GM10248 (cell line): ENCODE measurements at places on chromosomes 1 and 21.

GRCh38 chr1:181257117-181257516, 168.6 kb downstream of the IER5 start:
- DNase-seq: peak; percentile 34

DNA sequence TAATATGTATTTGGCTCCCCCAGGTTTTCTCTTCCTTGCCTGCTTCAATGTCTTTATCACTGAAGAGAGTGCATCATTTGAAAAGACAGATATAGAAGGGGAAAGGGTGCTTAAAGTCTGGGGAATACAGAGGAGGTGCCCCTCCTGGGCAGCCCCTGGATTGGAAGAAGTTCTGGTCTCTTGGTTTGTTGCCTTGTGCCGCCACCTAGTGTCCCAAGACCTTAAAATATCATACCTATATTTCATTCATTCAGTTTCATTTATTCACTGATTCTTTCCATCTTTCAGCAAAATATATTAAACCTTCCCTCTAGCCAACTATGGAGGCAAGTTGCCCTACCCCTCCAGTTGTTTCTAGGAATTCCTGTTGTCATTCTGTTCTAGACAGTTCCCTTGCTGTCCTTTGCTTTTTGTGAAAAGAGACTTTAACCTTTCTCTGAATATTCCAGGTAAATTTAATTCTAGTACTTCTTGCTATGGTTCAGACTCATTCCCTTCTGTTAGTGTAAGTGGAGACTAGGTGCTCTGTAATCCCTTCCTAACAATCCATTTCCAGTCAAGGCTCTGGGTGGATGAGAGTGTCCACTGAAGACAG, 56.1 kb downstream of the MEF2D start:
- no peak for DNase-seq

DNA sequence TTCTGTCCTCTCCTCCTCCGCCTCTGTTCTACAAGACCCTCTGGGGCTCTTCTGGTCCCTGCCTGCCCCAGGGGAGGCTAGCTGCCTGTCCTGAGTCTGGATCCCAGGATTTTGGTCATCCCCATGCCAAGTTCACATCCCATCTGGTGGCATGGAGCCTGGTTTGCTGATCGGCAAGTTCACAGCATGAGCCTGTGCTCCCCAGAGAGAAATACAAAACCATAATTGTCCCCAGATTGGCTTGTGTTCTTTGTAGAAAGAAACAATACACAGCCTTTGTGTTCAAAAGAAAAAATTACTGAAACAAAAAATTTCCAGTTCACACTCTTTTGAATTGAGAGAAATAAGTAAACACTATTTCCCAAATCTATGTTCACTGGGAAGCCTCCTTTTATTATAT, 149.4 kb upstream of the ZC3H12A start:
- DNase-seq: no peak

GRCh38 chr1:1623181-1623630, 7.9 kb downstream of the MIB2 start:
- no peak for DNase-seq

- no peak for DNase-seq
Measured at GRCh38 chr1:4108758-4109627, 208.9 kb upstream of the C1orf174 start.

DNA sequence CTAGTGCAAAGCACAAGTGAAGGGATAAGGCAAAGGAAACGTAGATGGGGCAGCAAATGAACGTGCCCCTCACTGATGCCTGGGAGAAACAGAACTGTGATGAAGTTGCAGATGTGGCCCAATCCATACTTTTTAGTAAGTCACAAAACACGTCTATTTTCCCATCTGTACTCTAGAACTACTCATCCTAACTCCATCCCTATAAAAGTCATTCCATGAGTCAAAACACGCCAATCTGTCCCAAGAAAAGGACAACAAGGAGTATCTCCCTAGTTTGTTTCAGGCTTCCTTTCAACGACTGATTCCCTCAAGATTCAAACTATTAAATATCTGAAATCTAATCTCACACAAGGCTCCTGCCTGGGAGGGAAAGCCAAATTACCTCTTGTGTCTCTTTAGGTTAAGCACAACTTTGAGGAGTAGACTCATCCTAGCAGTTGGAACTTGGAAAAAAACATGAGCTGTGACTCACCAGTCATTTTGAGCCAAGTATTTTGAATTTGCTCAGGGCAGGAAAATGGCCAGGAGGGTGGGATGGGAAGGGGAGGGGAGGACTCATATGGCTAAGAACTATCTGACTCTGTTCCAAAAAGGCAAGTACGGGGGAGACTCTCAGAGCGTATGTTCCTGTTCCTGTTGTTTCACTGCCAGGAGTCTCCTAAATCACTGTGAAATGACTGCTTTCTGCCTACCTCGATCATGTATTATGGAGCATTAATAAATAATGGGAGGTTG, 214.5 kb upstream of the CAMK1G start:
- no peak for DNase-seq

DNA sequence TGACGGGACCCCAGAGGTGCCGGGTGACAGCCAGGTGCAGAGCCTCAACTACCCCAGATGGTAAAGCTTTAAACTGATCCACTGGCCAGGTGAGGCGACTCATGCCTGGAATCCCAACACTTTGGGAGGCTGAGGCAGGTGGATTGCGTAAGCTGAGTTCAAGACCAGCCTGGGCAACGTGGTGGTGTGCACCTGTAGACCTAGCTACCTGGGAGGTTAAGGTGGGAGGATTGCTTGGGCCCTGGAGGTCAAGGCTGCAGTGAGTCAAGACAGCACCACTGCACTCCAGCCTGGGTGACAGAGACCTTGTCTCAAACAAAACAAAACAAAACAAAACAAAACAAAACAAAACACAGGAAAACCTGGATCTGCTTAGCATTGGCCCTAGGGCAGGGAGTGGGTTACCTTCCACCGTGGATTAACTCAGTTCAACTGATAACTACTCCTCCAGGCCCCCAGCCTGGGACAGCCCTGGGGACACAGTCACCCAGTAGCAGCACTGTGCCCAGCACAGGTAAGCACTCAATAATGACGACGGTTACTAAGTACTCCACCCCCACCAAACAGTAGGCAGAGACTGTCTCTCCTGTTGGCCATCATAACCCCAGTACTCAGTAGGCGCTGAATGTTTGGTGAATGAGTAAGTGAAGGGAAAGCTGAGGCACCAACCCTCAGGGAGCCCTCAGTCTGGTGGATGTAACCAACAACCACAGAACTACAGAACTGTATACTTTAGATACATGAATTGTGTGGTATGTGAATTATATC, 21.6 kb downstream of the SLC66A1 start:
- no peak for DNase-seq

DNA sequence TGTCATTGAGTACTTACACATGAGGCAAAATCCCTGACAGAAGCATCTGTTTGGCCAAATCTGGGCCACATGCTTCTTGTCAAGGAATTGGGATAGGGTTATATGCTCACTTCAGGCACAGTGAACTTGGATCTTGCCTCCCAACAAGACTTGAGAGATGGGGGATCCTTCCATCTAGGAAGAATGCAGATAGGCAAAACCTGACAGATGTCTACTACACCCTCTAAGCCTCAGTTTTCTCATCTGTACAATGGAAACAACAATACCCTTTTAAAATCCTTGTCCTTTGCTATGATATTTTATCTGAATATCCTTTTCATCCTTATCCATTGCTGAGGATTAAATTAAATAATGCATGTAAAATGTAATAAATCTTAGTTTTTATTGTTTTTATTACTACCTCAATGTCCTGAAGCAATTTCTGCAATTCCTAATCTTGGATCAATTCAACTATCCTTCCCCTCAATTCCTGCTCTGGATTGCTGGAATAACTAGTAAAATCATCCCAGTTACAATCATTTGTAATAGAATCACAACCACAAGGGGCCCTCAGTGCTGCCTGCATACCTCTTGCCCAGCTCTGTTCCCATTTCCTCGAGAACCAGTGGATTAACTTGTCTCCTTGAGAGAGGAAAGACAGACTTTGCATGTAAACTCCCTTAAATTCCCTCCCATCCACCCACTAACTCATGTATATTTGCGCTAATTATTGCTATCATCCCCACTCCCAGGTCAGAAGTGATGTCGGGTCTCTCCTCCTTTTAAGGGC, 8.1 kb upstream of the XPR1 start:
- no peak for DNase-seq

DNA sequence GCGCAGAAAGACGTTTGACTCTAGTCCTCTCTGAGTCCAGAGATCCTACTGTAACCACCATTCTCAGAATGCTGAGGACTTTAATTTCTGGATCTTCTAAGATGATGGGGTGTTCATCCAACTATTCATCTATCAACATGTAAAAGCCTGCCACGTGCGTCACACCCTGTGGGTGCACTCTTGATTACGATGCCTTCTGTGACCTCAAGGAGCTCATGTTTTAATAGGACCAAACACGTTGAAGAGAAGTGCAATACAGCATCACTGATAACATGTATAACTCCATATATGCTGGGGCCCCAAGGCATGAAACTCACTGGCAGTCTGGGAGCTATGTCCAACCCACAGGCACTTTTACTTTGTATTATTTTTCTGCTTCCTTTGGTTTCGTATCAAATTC, 19.0 kb downstream of the KIAA0040 start:
- no peak for DNase-seq

DNA sequence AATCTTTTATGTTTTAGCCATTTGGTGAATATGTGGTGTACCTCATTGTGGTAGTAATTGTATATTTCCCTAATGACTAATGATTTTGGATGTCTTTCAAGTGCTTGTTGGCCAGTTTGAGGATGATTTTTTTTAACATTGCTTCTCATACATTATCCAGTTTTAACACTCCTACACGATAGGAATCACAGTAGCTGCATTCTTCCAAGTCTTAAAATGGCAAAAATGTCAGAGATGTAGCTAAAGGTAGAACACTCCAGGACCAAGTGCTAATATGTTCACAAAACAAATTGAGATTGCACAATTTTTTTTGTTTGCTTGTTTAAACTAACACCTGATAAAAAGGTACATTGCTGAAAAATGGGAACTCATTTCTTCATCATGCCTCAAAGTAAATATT, 11.7 kb downstream of the USP25 start:
- no peak for DNase-seq

- no peak for DNase-seq
Measured at GRCh38 chr1:98704474-98704873, 43.0 kb downstream of the SNX7 start.

- no peak for DNase-seq
Measured at GRCh38 chr1:19647643-19648042, 3.5 kb downstream of the NBL1 start.

GRCh38 chr1:115252585-115252984, 85.5 kb downstream of the NGF start:
- DNase-seq: no peak

GRCh38 chr1:30518696-30519095, 204.7 kb downstream of the MATN1 start:
- DNase-seq: no peak

DNA sequence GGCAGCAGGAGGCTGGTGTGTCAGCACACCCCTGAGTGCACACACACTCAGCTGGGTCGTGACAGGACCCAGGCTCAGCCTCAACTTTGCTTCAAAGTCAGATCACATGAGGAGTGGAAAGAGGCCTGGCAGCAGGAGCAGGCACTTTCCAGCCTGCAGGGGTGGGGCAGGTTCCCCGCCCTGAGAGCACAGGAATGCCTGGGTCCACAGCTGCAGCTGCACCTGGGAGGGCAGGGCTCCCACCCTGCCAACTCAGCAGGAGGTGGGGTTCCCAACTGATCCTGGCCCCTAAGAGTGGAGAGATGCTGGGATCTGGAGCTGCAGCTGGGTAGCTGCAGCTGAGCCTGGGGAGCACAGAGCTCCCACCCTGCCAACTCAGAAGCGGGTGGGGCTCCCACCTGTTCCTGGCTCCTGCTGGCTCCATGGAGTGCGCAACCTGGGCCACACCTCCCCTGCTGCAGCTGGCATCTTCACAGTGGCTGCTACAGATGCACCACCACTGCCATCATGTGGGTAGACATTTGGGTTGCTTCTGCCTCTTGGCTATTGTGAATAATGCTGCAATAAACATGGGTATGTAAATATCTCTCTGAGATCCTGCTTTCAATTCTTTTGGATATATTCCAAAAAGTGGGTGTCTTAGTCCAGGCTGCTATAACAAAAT, 415.4 kb downstream of the TTLL7 start:
- DNase-seq: no peak

GRCh38 chr1:175270361-175270760, 77.8 kb upstream of the KIAA0040 start:
- no peak for DNase-seq

- DNase-seq: no peak
Measured at GRCh38 chr21:36386031-36386642, 945 bp downstream of the CHAF1B start.

GRCh38 chr1:7267493-7267892, 482.2 kb downstream of the CAMTA1 start:
- DNase-seq: no peak

DNA sequence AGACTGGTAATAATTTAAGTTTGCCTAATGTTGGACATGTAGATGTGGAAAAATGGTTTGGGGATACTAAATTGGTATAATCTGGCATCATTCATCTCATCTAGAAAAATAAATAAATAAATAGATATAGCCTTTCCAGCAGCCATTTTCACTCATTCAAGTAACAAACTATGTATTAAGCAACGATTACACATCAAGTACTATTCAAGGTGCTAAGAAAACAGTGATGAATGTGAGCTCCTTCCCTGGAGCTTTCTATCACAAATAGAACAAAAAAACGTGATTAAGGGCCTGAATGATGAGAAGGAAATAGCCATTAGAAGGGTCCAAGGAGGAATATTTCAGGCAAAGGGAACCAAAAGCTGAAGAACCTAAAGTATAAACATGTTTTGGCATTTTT, 37.1 kb downstream of the STIL start:
- no peak for DNase-seq

DNA sequence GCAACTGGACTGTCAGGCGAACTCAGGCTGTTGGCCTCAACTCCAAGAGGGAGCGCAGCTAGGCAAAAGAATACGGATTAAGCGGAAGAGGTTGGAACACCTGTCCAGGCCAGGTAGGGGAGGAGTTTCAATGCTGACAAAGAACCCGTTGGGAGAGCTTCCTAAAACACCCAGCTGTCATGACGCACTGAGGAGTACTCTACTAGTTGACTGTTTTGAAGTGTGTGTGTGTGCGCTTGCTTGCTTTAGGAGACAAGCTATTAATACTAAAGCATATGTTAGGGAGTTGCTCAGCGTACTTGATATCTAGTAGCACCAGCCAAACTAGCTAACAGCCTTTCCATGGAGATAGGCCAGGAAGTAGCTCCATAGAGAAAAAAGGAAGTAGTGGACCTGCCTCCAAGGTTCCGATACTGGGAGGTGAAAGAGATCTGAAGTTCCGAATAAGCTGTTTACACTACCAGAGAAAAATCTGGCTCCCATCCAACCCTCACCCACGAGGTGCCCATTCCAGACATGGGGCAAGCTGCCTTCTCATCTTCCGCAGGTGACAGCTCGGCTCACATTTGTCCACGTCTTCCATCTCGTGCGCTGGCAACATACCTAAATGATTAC, 974 bp upstream of the FNBP1L start:
- no peak for DNase-seq

- DNase-seq: no peak
Measured at GRCh38 chr21:46322351-46323226, 1.1 kb downstream of the C21orf58 start.
